Activated T-cell treated with anti-CD3 and anti-CD28 coated beads for 48 hours (primary cell): ENCODE measurements at places on chromosomes 2 and 18.

DNA sequence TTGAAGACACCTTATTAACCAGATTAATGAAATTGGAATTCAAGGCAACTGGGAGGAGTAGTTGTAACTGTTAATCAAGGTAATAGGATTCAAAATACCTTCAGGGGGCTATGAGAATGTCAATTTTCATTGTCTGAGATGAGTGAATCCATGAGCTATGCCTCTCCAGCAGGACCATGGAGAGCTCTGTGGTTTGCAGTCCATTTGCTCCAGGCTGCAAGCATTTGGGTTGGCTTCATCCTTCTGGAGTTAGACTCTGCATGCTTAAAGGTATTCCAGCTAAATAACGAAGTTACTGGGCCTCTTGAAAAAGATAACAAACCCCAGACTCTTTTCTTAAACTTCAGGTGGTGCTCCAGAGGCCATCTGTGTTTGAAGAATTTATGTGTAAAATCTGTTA, 207.1 kb upstream of the SLC8A1 start:
- no peak for DNase-seq

DNA sequence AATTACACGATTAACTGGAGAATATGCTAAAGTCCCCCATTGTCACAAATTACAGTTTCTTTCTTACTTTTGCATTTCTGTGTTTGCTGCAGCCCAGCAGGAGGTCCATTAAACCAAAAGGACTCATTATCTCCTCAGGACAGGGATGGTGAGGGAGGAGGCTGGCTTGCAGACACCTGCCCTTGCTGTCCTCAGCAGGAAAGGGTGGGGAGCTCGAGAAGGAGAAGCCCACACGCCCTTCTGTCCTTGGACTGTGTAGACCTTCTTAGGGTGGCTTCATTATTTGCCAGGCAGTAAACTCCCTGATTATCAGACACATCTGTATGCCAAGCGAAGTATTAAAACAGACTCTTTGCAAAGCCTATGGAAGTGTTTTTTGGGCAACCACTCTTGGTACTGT, 196.0 kb downstream of the LDLRAD4 start:
- no peak for DNase-seq

- DNase-seq, result no peak
Measured at GRCh38 chr2:36695746-36696415, 626 bp upstream of the VIT start.

- no peak for DNase-seq
Measured at GRCh38 chr18:75545189-75545588, 117.7 kb upstream of the SMIM21 start.

DNA sequence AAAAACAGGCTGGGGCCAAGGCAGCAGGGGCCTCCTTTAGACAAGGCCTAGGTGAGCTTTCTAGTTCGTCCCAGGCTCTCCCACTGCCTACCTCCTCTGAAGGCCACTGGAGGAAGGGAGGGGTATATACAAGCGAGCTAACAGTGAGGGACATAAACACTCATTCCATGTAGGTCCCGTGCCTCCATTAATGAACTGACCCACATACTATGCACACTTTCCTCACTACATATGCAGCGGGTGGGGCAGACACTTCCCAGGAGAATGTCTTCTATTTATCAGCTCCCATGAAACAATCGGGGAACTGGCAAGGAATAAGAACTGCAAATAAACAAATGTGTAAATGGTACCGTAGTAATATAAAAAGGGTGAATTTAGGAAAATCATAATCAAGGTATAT, 336.5 kb downstream of the NBAS start:
- no peak for DNase-seq

- no peak for DNase-seq
Measured at GRCh38 chr2:233202531-233202944, 48.9 kb upstream of the ATG16L1 start.

DNA sequence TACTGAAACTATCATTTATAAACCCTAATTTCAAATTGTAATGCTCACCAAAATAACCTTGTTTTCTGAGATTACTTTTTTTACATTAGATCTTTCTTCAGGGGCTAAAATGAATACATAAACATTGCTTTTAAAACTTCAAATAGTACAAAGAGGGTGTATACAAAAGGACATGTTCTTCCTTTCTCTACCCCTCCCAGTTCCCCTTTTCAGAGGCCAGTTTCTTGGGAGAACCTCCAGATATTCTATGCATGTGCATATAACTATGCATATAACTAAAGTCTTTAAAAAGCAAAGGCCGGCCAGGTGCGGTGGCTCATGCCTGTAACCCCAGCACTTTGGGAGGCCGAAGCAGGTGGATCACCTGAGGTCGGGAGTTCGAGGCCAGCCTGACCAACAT, 10.6 kb upstream of the FAM117B start:
- no peak for DNase-seq

GRCh38 chr18:38759457-38759856, 1193.9 kb upstream of the CELF4 start:
- no peak for DNase-seq
